Heart left ventricle (tissue), 16 donors: ENCODE measurements at places on chromosomes 3 and 15. TPM values are rescaled to one million over a fixed set of nuclear protein-coding genes. Genes with fewer than 3 reads are reported as not detected.

CCR9 gene
- total RNA-seq, result not detected

- no peak for DNase-seq
Measured at GRCh38 chr15:62093809-62094208, 27.0 kb downstream of the C2CD4A start.

DNA sequence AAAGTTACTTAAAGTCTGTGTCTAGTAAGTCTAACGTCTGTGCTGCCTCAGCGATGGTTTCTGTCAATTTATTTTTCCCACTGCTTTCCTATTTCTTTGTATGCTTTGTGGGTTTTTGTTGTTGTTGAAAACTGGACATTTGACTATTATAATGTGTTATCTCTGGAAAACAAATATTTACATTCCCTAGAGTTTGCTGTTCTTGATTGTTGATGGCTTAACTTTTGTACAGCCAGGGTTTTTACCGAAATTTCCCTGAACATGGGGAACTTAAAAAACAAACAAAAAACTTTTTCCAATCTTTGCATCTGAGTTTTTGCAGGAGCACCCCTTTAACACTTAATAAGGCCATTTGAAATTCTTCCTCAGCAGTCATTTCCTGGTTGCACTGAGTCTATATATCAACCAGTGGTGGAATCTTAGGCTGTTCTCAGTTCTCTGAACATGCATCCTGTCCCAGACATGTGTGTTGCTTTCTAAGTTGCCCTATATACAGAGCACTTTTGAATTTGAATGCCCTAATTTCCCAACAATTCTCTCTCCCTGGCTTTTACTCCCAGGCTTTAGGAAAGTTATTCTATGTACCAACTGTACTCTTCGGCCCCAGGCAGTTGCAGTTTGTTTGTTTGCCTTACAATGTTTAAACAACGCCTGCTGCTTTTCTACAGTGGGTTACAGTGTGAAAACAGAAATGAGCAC lies 11.8 kb upstream of the PIAS1 start:
- DNase-seq, result no peak

- no peak for DNase-seq
Measured at GRCh38 chr15:93830221-93831080, 400.9 kb upstream of the MCTP2 start.

GRCh38 chr3:89392991-89393390 lies 285.6 kb downstream of the EPHA3 start:
- DNase-seq, result no peak

DNA sequence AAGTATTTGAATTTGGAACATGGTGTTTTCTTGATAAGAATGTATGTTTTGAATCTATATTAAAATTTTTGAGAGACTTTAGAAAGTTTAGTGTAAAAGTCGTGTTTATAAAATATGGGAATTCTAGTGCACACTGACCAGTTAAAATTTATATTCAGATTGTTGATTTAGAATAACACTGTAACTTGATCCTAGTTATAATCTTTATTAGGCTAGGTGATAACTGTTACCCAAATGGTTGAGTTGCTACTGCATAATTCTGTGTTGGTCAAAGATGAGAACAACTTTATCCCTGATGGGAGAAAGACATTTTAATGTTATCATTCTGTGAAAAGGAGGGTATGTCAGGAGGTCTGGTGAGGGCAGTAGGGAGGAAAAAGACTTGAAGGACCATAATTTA lies 249.3 kb downstream of the UBE2E2 start:
- no peak for DNase-seq

DNA sequence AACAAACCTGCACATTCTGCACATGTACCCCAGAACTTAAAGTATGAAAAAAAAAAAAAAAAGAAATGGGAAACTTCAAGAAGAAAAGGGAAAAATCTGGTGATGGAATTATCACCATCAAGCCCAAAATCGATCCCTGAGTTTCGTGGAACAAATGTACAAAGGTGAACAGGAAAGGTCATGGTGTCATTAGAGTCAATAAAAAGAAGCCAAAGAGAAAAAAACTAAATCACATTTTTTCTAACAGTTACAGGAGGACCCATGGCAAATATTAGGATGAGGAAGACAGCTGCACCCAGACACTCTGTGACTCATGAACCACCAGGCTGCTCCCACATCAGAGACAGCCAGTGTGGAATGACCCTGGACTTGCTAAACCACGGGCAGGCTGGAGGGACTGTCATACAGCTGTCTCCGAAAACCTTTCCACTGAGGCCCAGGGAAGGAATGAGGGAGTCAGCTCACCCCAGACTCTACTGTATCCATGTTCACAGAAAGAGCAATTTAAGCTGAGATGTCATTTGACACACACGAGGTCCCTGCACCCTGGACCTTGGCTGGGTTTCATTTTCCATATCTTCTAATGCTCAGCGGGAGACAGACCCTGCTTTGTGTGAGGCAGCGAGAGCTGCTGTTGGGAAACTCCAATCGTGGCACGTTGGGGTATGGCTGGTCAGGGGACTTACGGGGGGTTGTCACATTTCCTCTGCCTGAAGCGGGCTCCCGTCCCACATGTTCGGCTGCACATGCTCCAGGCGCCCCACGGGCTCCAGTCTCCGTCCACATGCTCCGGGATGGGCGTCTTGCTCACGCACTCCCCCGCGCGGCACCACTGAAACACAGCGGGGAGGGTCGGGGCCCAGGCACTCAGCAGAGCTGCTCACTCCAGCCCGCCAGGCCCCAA lies 210.2 kb downstream of the ADAMTS17 start:
- peak; percentile 77 for DNase-seq

DNA sequence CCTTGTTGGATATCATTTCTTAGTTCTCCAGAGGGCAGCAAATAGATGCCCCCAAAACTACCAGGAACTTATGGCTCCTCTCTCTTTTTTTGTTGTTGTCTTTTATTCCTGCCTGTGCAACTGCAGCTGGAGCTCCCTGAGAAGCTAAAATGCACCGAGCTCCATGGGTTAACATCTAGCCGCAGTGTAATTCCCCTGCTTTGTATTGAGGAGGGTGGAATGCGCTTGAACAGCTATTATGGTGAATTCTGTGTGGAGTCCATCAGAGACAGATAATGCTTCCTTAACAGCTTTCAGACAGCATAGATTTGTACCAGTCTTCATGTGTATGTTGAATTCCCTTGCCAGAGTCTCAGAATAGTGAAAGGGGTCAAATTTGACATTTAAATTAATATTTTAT lies 475.2 kb upstream of the FRG2C start:
- no peak for DNase-seq

GRCh38 chr15:58519516-58519915 lies 87.7 kb downstream of the LIPC start:
- no peak for DNase-seq

- no peak for DNase-seq
Measured at GRCh38 chr3:52779011-52779836, 1.8 kb downstream of the ITIH1 start.
